ENCODE measurements at places on chromosomes 1 and 21.

DNA sequence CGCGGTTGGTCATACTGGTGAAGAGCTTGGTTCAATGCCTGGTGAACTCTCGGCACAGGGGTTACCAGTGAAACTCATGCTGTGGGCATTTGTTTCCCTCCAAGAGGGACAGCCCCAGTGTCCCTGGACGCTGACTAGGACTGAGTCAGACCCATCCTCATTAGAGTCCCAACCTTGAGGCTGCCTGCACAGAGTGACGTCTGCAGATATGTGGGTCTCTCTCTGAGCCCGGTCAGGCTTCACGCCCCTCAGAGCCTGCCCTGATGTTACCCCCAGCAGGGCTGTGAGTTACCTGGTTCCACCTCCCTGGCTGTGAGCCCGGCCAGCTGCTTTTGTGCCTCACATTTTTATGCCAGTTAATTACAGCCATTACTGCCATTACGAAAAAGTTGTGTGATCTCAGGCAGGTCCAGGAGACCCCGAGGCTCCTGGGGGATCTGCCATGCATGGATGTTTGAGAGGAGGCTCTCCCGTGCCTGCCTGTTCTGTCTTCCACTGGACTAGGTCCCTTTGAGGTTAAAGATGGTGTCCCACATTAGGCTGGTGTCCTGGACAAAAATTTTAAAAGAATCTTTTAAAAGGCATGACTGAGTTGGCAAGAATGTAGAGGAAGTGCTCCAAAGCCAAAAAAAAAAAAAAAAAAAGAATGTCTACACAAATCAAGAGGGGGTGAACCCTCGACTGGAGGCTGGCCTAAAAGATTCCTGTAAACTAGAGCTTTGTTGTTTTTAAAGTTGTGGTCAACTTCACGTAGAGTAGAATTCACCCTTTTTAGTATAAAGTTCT is 36.6 kb upstream of the PADI1 start:
- no peak for DNase-seq

- DNase-seq = no peak
Measured at GRCh38 chr1:40438391-40439015, 11.8 kb upstream of the ZFP69B start.

- no peak for DNase-seq
Measured at GRCh38 chr21:37117204-37117603, 44.1 kb downstream of the TTC3 start.

DNA sequence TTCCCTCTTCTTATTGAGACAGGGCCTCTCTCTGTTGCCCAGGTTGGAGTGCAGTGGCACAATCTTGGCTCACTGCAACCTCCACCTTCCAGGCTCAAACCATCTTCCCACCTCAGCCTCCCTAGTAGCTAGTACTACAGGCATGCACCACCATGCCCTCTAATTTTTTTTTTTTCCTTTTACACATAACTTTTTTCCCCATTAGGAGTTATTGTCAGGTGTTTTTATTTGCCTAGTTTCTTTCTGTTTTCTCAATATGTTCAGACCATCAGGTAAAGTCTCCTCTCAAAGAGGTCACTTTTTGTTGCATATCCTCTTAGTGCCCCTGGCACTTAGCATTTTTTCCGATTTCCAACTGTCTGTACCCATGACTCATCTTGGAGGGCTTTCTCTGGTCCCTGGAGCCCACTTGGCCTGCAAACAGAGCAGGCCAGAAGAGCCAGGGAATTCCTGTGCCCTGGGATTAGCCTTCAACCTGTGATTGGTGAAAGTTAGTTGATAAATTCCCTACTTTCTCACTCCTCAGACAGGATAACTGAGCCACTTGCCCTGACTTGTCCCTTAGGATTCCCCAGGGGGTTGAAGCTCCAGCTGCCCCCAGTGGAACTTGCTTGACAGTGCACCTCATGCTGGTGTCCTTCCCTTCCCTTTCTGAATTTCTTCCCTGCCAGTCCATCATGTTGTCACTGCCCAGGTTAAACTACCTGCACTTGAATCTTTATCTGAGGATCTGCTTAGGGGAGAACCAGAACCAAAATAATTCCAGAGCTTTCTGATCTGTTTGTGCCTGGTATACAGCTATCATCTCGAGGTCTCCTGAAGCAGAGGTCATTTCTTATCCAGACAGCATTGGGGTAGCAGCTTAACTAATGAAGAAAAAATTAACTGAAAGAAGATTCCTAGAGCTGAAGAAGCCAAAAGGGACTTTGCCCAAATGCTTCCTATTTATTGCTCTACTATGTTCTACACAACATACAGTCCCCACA is 2.4 kb downstream of the NTPCR start:
- DNase-seq = peak; percentile 11

- no peak for DNase-seq
Measured at GRCh38 chr1:117788014-117788413, 141.4 kb downstream of the GDAP2 start.

DNA sequence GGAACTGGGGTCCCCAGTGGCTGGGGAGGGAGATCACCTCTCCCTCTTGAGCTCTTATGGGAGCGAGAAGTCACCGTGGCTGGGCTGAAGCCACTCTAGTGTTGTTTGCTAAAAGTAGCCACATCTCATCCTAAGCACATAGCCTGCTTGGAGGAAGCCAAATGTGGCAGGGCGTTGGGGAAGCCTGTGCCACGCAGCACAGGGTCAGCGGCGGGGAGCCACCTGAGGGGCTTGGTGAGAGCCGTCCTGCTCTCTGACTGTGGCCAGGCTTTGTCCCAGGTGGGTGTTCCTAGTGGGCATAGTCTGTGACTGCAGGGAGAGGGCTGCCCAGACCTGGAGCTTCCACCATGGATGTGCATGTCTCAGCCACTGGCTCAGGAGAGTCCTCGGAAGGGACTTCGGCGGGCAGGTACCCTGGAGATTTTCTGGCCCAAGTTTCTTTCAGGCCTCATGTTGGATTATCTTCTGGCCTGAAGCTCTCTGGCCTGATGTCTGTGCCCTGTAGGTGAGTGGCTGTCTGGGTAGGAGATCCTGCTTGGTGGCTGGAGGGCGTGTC is 38.9 kb downstream of the MORN1 start:
- DNase-seq = no peak

GRCh38 chr1:91121366-91121765 is 99.5 kb upstream of the ZNF644 start:
- no peak for DNase-seq

- no peak for DNase-seq
Measured at GRCh38 chr1:225695578-225696337, 42.8 kb upstream of the ENAH start.

- no peak for DNase-seq
Measured at GRCh38 chr1:227773558-227773957, 38.3 kb downstream of the SNAP47 start.

DNA sequence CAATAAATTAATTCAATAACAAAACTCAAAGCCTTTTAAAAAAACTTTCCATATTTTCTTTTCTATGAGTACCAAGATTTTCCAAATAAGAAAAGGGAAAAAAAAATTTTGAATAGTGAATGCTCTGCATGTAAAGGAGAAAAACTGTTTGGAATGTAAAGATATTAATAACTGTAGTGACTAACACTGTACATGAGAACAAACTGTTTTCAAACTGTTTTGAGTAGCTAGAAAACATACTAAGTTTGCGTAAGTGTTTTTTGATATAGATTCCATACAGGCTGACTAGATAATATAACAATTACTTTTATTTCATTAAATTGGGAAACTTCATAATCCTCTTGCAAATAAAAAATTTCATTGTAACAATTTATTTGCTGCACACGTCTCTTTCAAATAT is 150.5 kb downstream of the DPYD start:
- no peak for DNase-seq

- DNase-seq = no peak
Measured at GRCh38 chr1:109466125-109466451, 258 bp upstream of the SYPL2 start.

DNA sequence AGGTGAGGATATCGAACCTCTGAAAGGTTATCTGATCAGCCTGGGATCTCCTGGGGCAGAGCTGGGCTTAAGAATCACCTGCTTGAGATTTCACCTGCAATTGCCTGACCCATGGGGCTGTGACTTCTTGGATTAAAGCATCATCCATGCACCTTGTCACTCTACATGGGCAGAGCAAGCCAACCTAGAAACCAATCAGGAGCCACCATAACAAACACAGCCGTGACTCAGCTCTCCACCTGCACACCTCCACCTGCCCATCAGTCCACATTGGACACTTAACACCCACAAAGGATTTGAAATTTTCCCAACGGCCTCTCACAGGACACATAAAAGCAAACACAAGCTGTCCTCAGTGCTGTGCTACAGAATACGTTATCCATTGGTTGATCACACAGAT is 35.1 kb upstream of the ETS2 start:
- DNase-seq = no peak

- DNase-seq = no peak
Measured at GRCh38 chr1:181855380-181855779, 206.1 kb downstream of the ZNF648 start.

DNA sequence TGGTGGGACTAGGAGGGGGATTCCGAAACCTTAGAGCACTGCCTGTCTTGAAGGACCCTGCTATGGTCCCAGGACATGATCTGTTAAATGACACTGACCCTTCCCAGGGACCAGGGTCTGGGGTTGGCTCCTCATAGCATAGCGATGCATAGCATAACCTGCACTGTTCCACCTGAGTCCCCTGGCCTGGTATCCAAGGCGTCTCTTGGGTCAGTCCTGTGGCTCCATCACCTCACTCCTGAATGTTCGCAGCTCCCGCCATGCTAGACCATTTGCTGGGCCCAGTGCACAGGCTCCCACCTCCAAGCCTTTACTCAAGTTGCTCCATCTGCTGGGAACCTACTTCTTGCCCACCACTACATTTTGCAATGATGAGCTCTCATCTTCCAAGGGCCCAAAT is 39.0 kb upstream of the MAGOH start:
- DNase-seq = no peak

- DNase-seq = no peak
Measured at GRCh38 chr1:230303069-230303468, 123.1 kb downstream of the PGBD5 start.

DNA sequence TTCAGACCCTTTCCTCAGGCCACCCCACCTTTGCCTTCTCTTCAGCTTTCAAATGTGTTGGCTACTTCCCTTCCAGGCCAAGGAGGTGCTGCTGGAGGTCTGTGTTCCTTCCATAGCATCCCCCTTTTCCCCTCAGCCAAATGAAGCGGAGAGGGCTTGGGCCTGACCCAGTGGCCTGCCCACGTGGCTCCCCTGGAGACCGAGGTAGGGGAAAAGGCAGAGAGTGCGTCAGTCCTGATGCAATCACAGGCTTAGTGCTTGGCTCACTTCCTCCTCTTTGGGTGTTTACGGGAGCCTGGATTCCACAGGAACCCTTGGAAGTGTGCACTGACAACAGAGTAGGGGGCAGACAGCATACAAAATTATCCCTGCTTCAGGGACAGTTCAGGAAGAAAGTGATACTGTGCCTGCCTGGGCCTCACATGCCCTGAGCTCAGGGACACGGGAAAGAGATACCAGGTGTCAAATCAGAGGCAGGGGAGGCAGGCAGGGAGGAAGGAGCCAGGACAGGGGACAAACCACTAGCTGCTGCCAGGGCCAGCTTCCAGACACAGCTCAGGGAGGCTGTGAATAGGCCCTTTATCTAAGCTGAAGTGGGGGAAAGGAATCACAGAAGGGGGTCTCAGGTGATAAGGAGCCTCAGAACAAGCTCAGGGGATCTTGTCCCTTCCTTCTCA is 16.6 kb upstream of the PTP4A2 start:
- DNase-seq = no peak

- DNase-seq = no peak
Measured at GRCh38 chr1:41670217-41670957, 185.9 kb upstream of the EDN2 start.

DNA sequence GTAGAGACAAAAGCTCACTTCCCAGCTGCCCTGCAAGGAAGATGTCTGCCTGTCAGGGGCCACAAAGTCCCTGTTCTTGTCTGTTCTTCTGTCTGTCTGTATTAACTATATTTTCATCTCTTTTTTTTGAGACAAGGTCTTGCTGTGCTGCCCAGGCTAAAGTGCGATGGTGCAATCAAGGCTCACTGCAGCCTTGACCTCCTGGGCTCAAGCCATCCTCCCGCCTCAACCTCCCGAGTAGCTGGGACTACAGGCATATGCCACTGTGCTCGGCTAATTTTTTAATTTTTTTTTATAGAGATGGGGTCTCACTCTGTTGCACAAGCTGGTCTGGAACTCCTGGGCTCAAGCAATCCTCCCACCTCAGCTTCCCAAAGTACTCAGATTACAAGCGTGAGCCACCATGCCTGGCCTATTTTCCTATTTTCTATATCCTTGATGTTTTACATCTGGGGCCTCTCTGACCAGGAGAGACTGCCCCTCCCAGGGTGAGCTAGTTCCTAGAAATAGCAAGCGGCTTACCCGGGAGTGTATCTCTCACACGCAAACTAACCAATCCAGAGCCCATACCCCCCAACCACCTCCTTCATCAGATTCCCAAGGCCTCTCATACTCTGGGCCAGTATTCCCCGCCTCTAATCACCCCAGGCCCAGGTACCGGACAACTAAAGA is 5.4 kb upstream of the KLHDC7A start:
- no peak for DNase-seq

DNA sequence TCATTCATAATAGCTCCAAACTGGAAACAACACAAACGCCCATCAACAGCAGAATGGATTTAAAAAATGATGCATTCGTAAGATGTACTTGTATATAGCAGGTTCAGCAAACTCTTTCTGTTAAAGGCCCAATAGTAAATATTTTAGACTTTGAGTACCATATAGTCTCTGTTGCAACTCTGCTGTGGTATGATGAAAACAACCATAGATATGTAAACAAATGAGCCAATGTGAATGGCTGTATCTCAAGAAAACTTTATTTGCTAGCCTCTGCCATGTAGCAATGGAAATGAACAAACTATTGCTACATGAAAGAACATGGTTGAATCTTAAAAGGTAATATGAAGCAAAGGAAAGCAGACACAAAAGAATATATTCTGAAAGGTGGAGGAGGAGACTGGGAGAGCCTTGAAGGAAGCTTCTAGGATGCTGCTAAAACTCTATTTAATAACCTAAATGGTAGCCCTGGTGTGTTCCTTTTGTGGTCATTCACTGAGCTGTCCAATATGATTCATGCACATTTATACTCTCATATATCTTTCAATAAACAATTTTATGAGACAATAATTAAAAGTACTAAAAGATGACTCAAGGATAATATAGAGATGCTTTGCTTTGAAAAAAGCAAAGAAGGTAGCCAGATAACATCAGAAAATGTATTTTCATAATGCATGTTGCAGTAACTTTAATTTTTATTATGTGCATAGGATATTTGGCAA is 29.1 kb upstream of the FMO3 start:
- no peak for DNase-seq

- peak; percentile 32 for DNase-seq
Measured at GRCh38 chr1:199551967-199552565, 475.4 kb upstream of the NR5A2 start.

GRCh38 chr1:7366286-7366954 is 404.7 kb upstream of the VAMP3 start:
- no peak for DNase-seq

GRCh38 chr1:2865571-2866421 is 64.3 kb upstream of the TTC34 start:
- DNase-seq = no peak

- DNase-seq = no peak
Measured at GRCh38 chr1:221923929-221924598, 182.2 kb upstream of the DUSP10 start.

Data from immature natural killer cell (primary cell).